ENCODE measurements at places on chromosomes 6 and 20.

DNA sequence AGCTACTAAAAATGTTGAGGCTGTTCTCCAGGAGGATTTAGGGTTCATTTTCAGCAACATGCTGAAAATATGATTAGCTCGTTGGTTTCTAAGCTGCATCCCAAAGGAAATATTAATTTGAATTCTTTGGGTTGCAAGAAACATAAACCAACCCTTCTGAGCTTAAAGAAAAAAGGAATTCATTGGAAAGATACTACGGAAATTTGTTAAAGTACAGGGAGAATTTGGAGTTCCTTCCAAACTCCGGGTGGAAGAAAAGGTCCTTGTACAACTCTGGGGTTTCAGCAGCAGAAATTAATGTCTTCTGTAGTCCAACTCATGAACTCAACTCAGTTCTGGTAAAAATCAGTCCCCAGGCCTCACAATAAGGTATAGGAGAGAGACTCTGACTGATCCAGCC lies 712.9 kb downstream of the UTRN start:
- no peak for DNase-seq

GRCh38 chr6:158694913-158695312 lies 45.1 kb downstream of the SYTL3 start:
- no peak for DNase-seq

GRCh38 chr6:87817183-87817582 lies 115.2 kb upstream of the AKIRIN2 start:
- no peak for DNase-seq

DNA sequence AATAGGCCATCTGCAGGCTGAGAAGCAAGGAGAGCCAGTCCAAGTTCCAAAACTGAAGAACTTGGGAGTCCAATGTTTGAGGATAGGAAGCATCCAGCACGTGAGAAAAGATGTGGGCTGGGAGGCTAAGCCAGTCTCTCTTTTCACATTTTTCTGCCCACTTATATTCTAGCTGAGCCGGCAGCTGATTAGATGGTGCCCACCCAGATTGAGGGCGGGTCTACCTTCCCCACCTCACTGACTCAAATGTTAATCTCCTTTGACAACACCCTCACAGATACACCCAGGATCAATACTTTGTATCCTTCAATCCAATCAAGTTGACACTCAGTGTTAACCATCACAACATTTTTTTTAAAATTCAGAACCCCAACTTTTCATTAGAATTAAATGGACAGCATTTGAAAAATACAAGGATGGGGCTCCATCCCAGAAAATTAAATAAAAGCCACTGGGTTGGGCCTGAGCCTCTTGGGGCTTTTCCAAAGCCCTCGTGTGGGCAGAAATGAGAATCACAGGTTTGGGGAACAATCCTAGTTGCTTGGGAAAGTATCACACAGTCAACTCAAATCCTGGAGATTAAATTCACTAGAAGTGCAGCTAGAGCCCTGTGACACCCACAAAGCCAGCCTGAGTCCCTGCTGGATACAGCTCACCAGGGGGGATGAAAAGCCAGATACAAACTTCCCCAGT lies 2.2 kb downstream of the CLDN20 start:
- DNase-seq = no peak

GRCh38 chr6:132614554-132614953 lies 9.5 kb downstream of the TAAR2 start:
- no peak for DNase-seq

DNA sequence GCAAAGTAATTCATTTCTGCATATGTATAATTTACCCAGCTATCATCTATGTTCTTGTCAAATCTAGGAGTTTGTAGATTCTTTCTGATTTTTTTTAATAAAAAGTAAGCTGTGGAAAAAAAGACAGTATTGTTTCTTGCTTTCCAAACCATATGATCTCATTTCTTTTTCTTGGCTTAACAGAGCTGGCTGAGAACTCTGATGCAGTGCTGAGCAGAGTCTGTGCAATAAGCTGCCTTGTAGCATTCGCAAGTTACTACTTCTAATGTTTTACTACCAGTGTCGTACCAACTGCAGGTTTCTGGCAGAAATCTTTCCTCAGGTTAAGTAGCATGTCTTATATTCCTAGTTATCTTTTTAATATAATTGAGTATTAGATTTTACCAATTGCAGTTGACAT lies 15.6 kb downstream of the RRBP1 start:
- no peak for DNase-seq

- no peak for DNase-seq
Observed at GRCh38 chr6:128731249-128732165, 151.4 kb upstream of the LAMA2 start.

DNA sequence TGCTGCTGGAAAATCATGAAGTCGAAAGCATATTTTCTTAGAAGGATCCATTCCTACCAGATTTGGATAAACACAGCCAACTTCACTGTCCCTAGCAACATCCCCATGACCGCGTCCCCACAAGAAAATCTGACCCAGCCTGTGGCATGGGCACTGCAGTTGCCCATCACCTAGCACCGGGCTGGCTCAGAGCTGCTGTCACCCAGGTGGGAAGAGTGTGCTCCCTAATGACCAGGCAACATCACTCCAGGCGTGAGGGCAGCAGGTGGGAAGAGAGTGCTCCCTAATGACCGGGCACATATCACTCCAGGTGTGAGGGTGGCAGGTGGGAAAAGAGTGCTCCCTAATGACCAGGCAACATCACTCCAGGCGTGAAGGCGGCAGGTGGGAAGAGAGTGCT lies 238.0 kb downstream of the TBXT start:
- DNase-seq = no peak

DNA sequence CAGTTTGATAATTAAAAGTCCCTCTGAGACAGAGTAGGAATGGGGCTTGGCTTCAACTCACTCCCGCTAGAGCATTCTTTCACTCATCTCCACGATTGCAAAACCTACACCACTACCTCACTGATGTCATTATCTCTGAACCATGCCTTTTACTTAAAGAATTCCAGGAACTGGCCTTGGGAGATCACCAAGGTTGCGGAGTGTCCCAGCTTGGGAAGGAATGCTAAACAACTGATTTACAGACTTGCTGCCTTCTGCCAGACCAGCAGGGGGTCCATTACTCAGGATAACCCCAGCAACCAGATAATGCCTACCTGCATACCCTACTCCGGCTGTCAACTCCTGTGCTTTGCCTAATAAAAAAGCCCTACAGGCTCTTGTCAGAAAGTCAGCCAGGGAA lies 102.2 kb upstream of the RALGAPA2 start:
- DNase-seq = no peak
